Fibroblast of lung (primary cell): ENCODE measurements at places on chromosomes 2 and 18.

DNA sequence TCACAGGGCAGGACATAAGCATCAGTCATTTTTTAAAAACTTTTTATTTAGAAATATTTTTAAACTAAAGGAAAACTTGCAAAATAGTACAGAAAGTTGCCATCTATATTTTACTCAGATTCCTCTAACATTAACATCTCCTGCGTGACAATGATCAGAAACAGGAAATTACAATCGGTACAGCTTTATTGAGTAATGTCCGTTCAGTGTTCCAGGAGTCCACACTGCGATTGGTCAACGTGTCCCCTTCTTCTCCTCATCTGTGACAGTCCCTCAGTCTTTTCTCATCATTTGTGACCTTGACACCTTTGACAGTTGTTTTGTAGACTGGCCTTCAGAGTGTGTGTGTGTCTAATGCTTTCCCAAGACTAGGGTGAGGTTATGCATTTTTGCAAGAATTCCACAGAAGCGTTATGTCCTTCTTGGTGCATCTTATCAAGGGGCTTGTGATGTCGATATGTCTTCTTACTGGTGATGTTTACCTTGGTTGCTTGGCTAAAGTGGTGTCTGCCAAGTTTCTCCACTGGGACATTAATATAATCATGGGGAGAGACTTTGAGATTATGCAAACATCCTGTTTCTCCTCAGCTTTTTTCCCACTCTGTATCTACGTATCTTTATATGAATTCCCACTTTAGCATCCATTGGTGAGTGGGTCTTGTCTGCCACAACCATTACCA is 21.4 kb upstream of the TMEM177 start:
- no peak for DNase-seq

GRCh38 chr2:10433947-10434885 is 13.9 kb downstream of the ODC1 start:
- no peak for DNase-seq

- peak; percentile 7 for DNase-seq
Observed at GRCh38 chr2:46554397-46554796, 75.0 kb downstream of the TMEM247 start.

DNA sequence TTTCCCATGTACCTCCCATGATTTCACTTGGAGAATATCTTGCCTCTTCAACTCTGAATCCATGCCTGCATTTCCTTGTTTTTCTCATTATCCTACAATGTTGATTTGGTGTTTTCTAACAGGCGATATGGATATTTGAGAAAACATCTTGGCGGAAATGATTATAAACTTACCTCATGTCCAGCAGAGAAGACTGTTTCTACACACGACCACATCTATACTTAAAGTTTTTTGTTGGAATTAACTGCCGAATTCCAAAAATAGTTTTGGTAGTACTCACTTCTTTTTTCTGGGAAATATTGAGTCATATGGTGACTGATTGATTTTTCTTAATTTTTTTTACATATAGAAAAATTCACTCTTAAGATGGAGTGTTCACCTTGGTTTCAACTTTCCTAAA is 41.4 kb upstream of the TMEFF2 start:
- DNase-seq = peak; percentile 82

- no peak for DNase-seq
Observed at GRCh38 chr18:10453261-10453805, 1.1 kb upstream of the APCDD1 start.

DNA sequence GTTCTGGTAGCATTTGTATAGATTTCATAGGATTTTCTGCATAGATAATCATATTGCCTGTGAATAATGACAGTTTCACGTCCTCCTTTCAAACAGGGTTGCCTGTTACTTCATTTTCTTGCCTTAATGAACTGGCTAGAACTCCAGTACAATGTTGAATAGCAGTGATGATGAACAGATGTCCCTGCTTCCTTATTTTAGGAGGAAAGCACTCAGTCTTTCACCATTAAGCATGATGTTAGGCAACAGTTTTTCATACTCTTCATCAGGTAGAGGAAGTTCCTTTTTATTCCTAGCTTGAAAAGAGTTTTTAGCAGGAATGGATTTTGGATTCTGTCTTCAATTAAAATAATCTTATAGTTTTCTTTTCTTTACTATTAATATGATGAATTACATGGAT is 39.7 kb downstream of the C2orf76 start:
- no peak for DNase-seq

GRCh38 chr2:7962161-7962560 is 719.7 kb upstream of the ID2 start:
- DNase-seq = no peak

GRCh38 chr2:223598994-223599639 is 3.0 kb downstream of the SCG2 start:
- DNase-seq = peak; percentile 90

GRCh38 chr2:45814951-45815621 is 163.6 kb downstream of the PRKCE start:
- no peak for DNase-seq

DNA sequence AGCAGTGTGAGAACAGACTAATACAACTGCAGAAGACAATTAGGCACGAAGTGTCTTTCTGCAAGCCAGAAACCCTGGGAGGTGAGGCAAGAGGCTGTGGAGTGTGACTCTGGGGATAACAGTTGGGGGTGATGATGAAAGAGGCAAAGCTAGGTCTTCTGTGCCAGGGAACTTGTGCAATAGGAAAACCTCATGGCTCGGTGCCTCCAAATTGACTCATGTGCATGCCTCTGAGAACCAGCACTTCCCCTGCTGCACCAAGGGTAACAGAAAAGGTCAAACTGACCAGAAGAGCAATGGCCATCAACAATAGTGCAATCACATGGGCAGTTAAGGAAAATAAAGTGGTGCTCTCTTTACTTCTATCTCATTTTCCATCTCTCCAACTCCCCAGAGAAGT is 136.4 kb downstream of the SCG2 start:
- peak; percentile 98 for DNase-seq

- DNase-seq = no peak
Observed at GRCh38 chr18:37578182-37578678, 12.6 kb upstream of the CELF4 start.

DNA sequence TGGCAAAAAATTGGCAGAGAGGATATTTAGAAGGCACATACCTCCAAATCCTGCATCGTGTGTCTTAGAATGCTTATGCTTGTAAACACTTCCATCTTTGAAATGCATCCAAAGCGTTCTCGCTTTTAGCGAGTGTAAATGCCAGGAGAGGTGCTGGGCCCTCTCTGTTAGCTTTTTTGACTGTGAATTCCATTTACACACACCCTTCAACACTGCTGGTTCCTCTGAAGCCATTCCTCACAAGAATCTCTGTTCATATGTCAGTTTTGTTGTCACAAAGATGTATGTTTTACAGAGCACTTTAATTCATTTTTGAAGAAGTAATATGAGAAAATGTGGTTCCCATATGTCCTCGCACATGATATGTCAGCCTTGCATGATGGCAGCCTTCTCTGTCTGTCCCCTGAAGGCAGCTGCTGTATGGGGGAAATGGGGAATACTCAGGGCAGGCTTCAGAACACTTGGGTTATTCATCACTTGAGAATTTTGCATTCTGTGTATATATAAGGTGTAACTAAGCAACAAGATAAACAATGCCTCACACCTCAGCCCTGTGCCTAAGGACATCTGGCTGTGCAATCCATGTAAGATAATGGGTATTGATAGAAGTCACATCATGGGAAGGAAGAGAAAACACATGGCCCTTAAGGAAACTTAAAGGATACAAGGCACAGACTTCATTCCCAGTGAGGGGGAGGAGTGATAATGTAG is 52.3 kb downstream of the RAB27B start:
- DNase-seq = peak; percentile 30

GRCh38 chr2:160132761-160133160 is 67.3 kb downstream of the ITGB6 start:
- no peak for DNase-seq

GRCh38 chr2:213609570-213610170 is 325.4 kb downstream of the SPAG16 start:
- no peak for DNase-seq

DNA sequence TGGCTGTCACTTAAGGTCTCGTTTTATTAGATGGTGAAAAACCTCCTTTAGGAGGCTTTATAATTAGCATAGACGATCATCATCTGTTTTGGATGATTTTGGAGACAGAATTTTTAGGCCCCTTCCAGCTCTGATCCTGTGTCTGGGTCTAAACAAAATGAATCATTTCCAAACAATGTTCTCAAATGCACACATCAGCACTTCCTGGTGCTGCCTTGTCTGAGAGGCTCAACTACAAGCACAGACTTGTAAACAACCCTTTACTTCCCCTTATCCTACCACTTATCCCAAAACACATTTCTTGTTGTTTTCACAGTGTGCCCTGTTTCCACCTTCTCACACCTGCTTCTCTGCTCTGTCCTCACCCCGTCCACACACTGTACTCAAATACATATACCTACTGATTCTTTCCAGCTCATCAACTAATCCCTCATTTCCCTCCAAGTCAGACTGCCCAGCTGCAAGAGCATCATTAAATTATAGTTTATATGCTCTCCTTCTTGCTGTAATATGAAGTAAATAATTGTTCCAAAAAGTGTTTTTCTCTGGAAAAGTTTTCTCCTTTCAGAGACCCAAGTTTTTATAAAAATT is 71.2 kb upstream of the COL3A1 start:
- DNase-seq = peak; percentile 56

DNA sequence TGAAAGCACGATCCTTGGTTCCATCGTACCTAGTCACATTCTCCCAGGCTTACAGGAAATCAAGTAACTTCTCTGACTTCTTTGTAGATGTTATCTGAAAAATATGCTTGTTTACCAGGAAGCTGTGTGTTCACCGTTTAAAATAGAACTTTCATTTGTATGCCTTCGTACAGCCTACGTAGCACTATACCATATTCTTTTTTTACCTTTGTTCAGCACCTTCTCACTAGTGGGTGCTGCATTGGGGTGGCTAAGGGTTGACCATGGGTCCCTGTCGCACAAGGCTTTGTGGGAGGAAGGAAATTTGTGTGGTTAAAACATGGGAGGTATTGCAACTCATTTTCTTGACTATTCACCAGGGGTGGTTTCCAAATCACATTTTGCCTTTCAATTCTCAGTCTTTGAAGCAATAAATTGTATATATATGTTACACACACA is 16.6 kb downstream of the MALT1 start:
- DNase-seq = no peak

- DNase-seq = no peak
Observed at GRCh38 chr2:19890104-19890503, 11.7 kb downstream of the TTC32 start.

- peak; percentile 27 for DNase-seq
Observed at GRCh38 chr2:200762127-200762526, 49.6 kb upstream of the BZW1 start.

GRCh38 chr2:15874321-15874720 is 66.0 kb upstream of the MYCN start:
- no peak for DNase-seq

DNA sequence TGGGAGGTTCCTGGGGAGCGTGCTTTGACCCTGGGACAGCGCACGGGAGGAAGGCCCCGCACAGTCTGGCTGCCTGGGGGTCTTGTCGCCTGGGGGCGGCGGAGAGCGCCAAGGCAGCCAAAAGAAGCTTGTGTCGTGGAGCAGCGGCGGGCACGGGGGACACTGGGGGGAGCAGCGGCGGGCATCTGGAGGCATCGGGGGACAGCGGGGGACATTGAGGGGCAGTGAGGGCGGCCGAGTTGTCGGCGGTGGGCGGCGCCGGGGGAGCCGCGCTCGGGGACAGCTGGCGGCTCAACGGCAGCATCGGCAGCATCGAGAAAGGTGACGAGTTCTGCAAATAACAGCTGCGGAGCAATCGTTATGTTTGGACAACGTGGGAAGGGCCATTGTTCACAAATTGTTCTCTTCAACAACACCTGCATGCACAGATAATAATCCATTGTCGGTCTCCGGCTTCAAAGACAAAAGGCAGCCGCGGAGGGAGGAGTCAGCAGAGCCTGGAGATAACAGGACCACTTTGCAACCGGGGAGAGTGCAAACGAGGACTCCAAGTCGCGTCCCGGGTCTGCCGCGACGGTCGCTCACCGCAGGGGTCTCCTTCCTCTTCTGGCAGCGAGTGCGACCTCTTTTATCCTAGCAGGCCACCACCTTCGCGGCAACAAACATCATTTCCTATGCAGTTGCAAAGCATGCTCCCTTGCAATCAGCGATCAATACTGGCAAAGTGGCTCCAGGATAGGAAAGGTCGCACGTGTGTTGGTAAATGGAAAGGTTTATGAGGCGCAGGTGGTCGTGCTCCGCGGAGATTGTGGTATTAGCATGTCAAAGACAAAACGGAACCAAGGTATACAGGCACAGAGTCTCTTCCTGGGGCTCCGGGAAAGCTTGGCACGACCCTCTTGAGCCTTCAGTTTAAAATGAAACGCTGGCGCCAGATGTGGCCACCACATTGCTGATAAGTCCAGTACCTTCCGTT is 132.3 kb upstream of the DLX2 start:
- no peak for DNase-seq

- no peak for DNase-seq
Observed at GRCh38 chr2:106124106-106124756, 69.9 kb downstream of the UXS1 start.

- no peak for DNase-seq
Observed at GRCh38 chr2:219385958-219386520, 1.7 kb downstream of the DNPEP start.

GRCh38 chr2:102029405-102029804 is 37.6 kb downstream of the IL1R2 start:
- no peak for DNase-seq

DNA sequence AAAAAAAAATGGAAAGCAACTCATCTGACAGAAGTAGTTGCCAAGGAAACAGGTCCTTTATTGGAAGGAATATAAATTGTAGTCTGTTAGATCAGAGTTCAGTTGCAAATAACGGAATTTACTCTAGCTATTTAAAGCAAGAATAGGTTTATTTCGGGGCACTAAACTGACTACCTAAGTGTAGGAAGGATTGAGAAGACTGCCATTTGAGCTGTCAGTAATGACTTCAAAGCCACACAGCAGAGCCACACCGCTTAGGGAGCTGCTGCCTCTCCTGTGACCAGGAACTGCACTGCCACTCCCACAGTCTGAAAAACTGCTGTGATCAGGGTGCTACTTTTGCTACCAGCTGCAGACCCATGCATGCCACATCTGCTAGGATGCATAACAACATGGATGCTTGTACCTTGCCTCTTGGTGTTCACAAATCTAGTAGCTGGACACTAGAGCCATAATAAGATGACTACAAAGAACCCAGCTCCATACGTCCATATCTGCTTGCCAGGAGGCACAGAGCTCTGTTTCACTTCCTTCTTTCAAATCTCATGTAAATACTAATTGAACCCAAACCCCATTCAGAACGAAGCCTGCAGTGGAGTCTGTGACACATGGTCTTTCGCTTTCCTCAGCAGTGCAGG is 2.2 kb downstream of the DSG2 start:
- no peak for DNase-seq

GRCh38 chr2:120741571-120742561 is 6.2 kb downstream of the GLI2 start:
- peak; percentile 19 for DNase-seq

DNA sequence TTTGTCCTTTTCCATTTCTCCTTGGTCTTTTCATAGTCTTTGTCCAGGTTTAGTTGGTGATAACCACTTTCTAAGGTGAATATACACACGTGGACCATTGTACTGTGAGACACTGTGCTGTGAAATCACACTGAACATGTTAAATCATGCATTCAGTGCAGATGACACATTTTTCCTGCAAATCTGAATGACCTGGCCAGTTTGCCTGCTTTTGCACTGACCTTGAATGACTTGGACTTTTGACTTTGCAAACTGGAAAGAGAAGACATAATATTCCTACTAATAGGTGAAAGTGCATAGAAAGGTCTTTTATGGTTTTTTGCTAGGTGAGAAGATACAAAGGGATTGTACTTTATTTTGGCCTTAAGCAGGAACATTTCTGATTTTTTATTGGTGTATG is 21.7 kb upstream of the PHLPP1 start:
- no peak for DNase-seq

- no peak for DNase-seq
Observed at GRCh38 chr18:36374262-36374661, 76.7 kb downstream of the FHOD3 start.
